Sciatic nerve (tissue), 2 donors: ENCODE measurements at places on chromosomes 7 and 10. TPM values are rescaled to one million over a fixed set of nuclear protein-coding genes. Genes with fewer than 3 reads are reported as not detected.

DNA sequence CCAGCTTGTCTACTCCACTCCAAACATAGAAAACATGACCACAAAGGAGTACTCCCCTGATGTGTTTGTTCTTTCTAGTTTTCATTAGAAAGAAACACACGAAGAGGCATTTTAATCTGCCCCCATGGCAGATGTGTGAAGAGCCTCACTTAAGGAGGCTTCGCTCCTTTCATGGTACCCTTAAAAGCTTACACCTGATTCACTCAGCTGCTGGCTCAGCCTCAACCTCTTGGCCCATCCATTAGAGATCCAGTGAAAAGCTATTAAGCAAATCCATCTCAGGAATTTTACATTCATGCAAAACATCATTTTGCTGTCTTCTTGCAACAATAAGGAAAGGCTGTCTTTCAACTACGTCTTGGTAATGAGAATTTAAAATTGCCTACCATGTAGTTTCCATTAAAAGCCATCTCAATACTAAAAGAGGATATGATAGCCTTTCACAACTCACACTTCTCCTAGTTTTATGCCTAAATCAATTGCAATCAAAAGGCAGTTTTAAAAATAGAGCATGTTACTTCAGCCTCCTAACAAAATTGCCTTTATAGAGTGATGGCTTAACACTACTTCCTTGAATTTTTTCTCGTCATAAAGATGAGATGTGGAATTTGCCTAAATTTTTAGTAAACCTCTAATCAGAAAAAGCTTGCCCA, 22.7 kb downstream of the MACC1 start:
- DNase-seq = no peak

GRCh38 chr7:73828107-73828803, 2.5 kb upstream of the CLDN4 start:
- no peak for DNase-seq

GRCh38 chr7:155832581-155832981, 20.3 kb upstream of the SHH start:
- DNase-seq = peak; percentile 32

GRCh38 chr7:36185092-36185491, 32.0 kb downstream of the EEPD1 start:
- no peak for DNase-seq

DNA sequence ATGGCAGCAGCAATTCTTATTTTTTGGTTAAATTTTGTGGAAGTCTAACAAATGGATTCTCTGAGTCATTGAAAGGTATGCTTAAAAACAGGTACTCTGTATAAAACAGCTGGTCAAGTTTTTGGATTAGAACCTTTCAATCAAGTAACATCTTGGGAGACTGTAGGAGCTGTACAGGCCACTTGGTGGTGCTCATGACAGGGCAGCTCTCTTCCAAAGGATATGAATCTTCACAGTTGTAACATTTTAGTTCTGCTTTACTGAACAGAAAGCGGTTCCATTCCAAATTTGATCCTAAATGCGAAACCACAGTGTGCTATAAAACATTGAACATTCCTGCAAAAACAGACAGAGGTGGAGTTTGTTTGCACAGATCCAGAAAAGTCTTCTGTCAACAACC, 44.5 kb upstream of the AGR3 start:
- DNase-seq = peak; percentile 65

DNA sequence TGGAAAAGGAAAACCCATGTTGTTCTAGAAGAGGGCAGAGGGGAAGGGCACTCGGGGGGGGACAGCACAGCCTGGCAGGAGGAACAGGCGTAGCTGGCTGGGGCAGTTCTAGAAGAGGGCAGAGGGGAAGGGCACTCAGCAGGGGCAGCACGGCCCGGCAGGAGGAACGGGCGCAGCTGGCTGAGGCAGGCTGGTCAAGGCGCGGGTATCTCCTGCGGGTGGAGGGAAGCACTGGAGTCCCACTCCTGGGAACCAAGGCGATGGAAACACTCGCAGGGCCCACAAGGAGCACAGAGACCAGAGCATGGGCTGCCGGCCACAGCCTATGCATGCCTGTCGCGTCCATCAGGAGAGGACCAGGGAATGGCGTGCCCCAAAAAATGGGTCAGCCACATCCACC, 36.7 kb downstream of the PAPOLB start:
- DNase-seq = no peak

- no peak for DNase-seq
Observed at GRCh38 chr7:102303669-102304422, 17.2 kb downstream of the SH2B2 start.

Gene SLIT1
- total RNA-seq = 3.1 TPM

Gene EPDR1
- total RNA-seq = 46.9 TPM

Gene TACC2
- 49.1 TPM for total RNA-seq

Gene UCN3
- total RNA-seq = not detected
